ENCODE measurements at places on chromosomes 2 and 18. TPM values are rescaled to one million over a fixed set of nuclear protein-coding genes. Genes with fewer than 3 reads are reported as not detected.

- no peak for DNase-seq
Measured at GRCh38 chr2:142875010-142875409, 2.5 kb upstream of the KYNU start.

GRCh38 chr18:37578886-37579513 is 13.4 kb upstream of the CELF4 start:
- DNase-seq = no peak

DNA sequence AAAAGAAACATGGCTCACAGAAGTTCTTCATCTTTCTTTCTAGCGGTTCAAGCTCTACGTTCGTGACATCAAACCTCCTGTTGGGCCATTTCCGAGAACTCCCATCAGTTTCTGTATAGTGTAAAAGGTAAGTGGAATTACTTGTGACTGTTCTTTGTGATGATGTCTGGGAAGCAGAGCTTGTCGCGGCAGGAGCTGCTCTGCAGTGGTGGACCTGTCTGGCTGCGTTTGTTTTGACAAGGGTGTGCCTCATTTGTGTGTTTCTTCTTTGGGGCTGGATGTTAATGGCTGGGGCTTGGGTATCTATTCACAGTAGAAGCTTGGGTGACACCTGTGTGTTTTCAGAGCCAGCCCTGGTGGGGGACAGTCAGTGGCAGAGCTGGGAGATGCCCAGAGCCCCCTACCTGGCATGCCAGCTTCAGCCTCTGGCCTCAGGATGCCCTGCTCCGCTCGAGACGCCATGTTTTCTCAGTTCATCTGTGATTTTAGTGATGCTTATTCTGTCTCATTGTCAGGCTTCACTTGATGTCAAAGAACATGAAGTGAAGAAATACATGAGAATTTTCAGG is 59.6 kb downstream of the LDLRAD4 start:
- DNase-seq = no peak

APLF gene
- total RNA-seq = 2.0 TPM

Data from activated CD4-positive, alpha-beta T cell treated with anti-CD3 and anti-CD28 coated beads, Interleukin-2, amount 10 ng/mL, durations not matched to agents 24 days and 14 days (primary cell).